Activated CD4-positive, alpha-beta T cell treated with anti-CD3 and anti-CD28 coated beads, Interleukin-2, amount 10 ng/mL, durations not matched to agents 24 days and 14 days (primary cell): ENCODE measurements at places on chromosomes 11 and 22. TPM values are rescaled to one million over a fixed set of nuclear protein-coding genes. Genes with fewer than 3 reads are reported as not detected.

Gene OR4C45
- not detected in 2 replicates for total RNA-seq

Gene RBMXL2
- not detected in 2 replicates for total RNA-seq

Gene HBB
- not detected in 2 replicates for total RNA-seq

Gene PDGFB
- 2.2 and 2.3 TPM in 2 replicates for total RNA-seq

Gene PDHX
- 31.0 and 35.7 TPM in 2 replicates for total RNA-seq

Gene OR10V1
- total RNA-seq: not detected in 2 replicates

Gene PVALB
- not detected in 2 replicates for total RNA-seq

Gene SYCE3
- total RNA-seq: 0.69 TPM in 1 of 2 replicates, not detected in the other

Gene APOL5
- not detected in 2 replicates for total RNA-seq

Gene CATSPERZ
- not detected in 2 replicates for total RNA-seq

GRCh38 chr11:69295079-69295994 lies 1.4 kb downstream of the MYEOV start:
- no peak for DNase-seq

DNA sequence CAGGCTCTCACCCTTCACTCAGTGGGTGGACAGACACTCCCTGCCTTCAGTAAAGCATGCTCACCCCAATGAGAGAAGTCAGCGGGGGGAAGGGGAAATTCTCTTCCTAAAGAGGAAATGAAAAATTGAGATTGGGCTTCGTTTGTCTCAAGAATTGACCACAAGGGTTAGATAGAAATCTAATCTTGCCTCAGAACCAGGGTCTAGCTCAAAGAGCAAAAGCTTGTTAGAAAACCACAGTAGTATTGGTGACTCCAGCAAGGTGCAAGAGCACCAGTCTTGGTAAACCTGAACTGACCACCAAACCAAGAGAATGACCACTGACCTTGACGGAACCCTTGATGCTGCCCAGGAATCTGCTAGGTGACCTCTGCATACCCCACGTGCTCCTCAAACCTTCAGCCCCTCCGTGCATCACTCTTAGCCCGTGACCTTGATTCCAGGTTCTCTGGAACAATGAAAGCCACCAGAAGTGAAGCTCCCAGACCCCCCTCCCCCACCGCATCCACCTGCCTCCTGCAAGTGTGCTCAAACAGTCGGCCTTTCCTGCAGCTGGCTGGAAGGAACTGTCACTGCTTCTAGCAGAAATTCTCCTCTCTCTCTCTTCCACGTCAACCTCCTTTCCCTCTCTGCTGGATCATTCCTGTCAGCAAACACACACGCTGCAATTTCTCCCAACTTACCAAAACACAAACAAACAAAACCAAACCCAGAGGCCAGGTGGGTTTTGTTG lies 3.1 kb upstream of the TMA7B start:
- DNase-seq: no peak

DNA sequence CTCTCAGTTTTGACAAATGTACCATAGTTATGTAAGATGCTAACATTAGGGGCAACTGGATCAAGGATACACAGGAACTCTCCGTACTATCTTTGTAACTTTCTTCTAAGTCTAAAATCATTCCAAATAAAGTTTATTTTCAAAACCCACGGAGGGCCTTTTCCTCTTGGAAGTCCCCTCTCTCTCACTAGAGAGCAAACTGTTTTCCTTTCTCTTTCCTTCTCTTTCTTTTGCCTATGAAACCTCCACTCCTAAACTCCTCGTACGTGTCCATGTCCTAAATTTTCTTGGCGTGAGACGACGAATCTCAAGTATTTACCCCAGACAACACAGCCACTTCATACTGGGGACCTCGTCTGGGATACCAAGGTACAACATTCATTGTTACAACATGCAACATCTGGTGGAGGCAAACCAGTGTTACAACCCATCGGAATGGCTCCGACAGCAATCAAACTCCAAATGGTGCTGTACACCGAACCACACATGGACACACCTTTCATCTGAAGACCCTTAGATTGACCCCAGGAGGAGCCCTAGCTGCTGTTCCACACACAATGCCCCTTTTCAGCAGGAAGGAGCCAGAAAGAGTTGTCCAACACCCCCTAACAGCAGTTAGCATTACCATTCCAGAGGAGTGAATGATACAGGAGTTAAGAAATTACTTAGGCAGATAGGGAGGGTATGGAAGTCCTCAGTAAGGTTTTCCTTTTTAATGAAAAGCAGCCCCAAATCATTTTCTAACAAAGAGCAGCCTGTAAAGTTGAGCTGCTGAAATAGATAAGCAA lies 108.1 kb downstream of the SGSM3 start:
- no peak for DNase-seq

DNA sequence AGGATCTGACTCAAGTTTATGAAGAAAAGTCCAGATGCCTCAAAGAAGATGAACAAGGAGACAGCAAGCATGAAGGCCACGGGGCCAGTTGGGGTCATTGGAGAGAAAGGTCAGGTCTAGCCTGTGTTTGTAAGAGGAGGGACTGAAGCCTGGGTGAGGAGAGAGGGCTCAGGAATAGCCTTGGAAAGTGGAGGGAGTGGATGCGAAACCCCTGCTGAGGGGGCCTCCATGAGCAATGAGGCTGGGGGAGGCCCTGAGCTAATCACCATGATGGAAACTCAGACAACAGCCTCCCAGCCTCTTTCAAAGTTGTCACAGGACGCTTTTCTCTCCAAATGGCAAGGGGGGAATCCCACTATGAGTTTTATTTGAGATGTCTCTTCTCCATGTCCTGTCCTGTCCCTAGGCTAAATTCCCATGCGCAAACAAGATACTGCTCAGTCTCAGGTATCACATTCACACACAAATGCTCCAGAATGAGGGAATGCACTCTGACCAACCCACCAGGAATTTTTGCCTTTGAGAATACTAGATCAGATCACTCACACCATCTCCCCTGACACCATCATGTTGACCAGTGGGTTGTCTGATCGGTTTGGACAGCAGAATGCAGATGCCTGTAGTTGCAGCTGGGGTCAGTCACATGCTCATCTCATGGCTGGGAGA lies 51.3 kb upstream of the TOP3B start:
- no peak for DNase-seq

- no peak for DNase-seq
These were observed 20.7 kb upstream of the IZUMO1R start for GRCh38 chr11:94283678-94284077.

DNA sequence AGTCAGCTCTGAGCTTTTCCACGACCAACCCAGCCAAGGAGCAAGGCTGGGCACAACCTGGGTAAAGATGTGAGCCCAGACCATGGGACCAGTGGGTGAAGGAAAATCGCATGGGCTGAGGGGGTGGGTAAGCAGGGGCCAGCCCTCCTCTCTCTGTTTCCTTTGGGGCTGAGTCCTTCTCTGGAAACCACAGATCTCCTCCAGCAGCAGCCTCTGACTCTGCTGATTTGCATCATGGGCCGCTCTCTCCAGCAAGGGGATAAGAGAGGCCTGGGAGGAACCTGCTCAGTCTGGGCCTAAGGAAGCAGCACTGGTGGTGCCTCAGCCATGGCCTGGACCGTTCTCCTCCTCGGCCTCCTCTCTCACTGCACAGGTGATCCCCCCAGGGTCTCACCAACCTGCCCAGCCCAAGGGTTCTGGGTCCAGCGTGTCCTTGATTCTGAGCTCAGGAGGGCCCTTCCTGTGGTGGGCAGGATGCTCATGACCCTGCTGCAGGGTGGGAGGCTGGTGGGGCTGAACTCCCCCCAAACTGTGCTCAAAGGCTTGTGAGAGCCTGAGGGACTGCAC lies 67.8 kb downstream of the GGTLC2 start:
- no peak for DNase-seq

GRCh38 chr11:26087120-26087935 lies 244.6 kb upstream of the ANO3 start:
- no peak for DNase-seq

GRCh38 chr11:78860720-78861422 lies 286.2 kb upstream of the NARS2 start:
- no peak for DNase-seq

- peak; percentile 6 for DNase-seq
These were observed 357.8 kb upstream of the LARGE1 start for GRCh38 chr22:34278121-34278520.
